Hematopoietic multipotent progenitor cell treated with erythropoietin and hydrocortisone succinate and interleukin-3 and kit ligand, for 6 days (in vitro differentiated cells): ENCODE measurements at places on chromosomes 2 and 18.

- peak; percentile 4 for DNase-seq
These were observed 66.1 kb downstream of the MARCO start for GRCh38 chr2:119008108-119008507.

DNA sequence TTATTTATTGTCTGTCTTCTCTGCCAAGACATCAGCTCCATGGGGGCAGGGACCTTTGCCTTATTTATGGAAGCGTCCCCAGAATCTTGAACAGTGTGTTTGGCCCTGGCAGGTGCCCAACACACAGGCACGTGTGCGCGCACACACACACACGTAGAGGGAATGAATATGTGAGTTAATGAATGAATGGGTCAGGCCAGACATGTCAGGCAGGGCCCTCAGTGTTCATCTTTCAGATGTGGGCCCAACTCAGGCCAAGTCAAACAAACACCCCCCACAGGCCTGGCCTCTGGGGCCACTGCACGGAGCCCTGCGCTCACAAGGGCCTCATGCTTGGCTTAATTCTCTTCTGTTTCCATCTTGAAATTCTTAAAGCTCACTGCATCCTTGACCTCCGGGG lies 54.1 kb downstream of the DYSF start:
- no peak for DNase-seq

DNA sequence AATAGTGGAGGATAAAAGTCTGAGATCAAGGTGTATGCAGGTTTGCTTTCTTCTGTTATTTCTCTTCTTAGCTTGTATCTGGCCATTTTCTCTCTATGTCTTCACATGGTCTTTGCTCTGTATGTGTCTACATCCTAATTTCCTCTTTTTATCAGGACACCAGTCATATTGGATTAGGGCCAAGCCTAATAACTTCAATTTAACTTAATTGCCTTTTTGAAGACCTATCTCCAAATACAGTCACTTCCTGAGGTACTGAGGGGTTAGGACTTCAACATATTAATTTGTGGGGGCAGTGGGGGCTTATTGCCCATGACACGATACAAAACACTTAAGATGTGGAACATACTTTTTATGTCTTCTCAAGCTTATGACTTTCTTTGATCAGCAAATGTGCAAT lies 632.9 kb upstream of the CELF4 start:
- peak; percentile 19 for DNase-seq

DNA sequence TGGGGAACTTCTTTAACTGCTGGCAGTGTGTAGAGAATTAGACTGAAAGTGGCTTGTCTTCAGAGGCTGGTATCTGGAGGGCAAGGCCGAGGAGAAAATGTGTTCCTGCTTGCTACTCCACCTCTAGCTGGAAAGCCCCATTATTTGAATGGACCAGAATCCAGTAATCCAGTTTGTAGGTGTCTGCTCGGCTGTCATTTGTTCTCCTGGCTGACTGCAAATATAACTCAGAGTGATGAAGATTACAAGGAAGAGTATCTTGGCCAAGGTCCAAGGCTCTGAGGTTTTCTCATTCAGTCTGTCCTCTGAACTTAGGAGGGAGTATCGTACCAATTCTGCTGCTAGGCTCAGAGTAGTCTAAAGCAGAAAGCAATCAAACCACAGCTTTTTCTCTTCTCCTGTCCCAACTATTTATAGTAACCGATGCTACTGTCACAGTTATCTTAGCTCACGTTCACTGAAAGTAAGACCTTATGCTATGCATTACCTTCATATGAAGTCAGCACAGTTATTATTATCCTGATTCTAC lies 228.6 kb downstream of the SETBP1 start:
- peak; percentile 36 for DNase-seq

GRCh38 chr2:98496750-98497493 lies 52.3 kb downstream of the INPP4A start:
- no peak for DNase-seq

- no peak for DNase-seq
These were observed 153.4 kb upstream of the SKOR2 start for GRCh38 chr18:47404845-47405244.

DNA sequence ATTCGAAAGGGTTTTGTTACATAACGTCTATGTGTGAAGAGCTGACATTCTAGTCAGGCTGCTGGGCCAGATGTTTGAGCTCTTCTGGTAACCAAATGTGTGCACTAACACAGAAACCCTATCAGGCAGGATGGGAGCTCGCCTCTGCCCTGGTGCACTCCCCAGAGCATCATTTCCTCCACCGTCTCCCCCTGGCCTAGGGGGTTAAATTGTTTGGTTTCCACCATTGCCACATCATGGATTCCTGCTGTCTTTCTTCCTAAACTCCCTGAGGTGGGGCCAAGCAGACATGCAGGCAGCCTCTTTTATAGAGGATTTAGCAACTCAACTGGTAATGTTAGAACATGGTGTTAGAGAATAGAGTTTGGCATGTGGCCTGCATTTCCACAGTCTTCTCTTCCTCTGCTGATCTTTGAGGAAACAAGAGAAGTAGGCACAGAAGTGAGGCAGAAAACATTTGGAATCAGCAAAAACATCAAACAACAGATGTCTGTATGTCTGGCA lies 87.3 kb downstream of the ANTXR1 start:
- DNase-seq = no peak

GRCh38 chr2:112055730-112056625 lies 909 bp downstream of the TMEM87B start:
- peak; percentile 85 for DNase-seq

GRCh38 chr2:155377931-155378444 lies 679.5 kb downstream of the KCNJ3 start:
- no peak for DNase-seq

DNA sequence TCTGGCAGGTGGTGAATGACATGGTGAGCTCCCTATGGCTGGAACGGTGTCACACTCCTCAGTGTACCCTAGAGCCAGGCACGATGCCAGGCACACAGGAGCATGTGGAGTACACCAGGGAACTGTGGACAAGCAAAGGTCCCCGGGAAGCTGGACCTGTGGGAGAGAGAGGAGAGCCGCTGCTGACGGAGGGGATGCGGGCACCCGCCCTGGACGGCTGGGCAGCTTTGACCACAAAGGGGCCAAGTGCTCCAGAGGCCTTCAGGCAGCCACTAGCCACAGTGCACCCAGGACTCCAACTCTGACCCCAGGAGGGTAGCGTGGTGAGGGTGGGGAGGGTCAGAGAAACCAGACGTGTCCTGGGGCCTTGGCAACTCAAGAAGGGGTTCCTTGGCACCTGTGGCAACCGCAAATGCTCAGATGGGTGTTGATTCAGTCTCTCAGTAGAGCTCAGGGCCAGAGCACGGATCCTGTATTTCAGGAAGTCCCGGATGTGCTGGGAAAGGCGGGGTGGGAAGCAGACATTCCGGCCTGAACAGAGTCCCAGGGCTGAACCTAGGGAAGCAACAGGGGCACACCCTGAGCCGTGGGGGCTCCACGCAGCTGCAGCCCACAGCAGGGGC lies 2.3 kb upstream of the MAB21L4 start:
- DNase-seq = no peak

DNA sequence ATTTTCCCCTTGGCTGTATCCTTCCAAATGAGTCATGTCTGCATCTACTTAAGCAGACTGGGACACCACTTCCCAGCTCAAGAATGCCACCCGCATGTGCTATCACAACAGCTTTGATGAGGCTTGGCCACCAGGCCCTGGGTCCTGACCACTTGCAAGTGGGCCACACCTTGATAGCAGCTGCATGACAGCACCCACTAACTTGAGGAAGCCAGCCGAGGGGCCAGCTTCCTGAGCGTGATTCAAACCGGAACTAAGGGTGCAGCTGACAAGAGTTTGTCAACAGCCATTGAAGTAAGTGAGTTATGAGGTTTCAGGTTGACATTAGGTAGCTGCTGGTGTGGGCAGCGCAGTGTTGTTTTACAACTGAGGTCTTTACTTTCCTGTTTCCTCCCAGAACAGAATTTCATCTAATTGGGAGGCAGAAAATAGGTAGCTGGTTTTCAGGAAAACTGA lies 54.4 kb downstream of the EPHA4 start:
- DNase-seq = peak; percentile 61

DNA sequence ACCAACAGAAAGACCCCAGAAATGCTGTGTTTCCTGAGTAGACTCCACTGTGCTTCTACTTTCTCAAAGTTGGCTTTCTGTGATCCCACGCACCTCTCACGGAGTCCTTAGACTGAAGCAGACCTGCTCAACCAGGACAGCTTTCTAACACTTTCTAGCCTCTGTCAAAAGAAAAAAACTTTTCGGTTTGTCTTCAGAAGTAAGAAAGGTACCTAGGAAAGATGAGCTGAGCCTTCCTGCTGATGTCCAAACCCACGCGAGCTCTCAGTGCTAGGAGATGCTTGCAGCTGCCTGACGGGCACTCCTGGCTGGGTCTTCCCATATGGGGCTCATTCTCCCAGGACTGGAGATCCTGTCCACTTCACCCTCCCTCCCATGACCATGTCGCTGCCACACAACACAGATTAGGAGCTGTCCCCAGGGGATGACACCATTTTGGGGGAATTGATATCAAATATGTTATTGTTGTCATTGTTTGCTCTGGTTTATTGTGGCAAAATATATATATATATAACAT lies 49.2 kb upstream of the DAPL1 start:
- DNase-seq = no peak

- no peak for DNase-seq
These were observed 158.7 kb downstream of the VWC2L start for GRCh38 chr2:214569419-214570035.

- DNase-seq = no peak
These were observed 14.4 kb downstream of the FBLN7 start for GRCh38 chr2:112152476-112153178.

DNA sequence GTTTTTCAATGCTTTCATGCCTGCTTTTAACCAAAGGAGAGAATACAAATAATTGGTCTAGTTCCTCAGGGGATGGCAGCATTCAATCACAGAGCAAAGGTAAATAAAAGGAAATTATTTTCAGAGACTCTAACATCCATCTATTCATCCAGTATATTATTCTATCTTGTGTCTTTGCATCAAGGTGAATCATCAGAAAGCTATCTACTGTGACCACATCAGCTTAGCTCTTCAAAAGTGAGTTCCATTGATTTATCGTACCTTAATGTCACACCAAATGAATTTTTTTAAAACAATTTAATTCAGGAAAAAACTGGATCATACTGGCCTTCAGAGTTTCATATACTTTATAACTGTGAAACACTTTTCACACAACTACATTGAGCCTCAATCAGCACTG lies 66.1 kb downstream of the CHN1 start:
- DNase-seq = no peak

DNA sequence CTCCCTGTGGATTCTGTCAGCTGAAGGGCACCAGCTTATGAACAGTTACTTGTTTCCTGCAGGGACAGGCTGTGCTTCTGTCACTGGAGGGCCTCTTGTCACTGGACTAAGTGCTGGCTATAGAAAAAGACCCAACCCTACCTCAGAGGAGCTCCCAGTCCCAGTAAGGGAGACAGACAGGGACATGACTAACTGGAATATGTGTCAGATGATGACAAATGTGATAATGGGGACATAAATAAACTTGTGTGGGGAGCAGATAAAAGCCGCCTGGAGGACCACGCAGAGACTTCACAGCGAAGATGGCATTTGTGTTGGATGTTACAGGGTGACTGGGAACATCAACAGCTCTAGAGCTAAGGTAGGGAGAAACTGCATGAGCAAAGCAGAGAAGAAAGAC lies 95.0 kb downstream of the MAPRE2 start:
- DNase-seq = peak; percentile 60

GRCh38 chr2:113768770-113769169 lies 12.3 kb upstream of the SLC35F5 start:
- no peak for DNase-seq

DNA sequence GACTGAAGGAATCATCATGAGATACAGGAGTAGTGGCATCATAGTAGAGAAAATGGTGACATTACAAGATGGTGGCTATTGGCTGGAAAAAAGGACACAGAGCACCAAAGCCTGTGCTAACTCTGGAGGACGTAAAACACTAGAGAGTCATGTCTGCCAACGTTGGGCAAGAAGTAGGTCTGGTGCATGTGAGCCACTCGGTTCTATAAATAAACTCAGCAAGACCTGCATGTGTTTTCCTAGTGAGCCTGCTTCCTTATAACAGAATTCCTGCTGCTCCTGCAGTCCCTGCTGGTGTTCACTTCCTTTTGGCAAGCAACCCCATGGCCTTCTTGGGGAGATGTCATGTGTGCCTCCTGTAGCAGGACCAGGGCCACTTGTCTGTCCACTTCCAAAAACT lies 325.2 kb downstream of the OSR1 start:
- DNase-seq = no peak
